ENCODE measurements at places on chromosomes 3 and 15.

DNA sequence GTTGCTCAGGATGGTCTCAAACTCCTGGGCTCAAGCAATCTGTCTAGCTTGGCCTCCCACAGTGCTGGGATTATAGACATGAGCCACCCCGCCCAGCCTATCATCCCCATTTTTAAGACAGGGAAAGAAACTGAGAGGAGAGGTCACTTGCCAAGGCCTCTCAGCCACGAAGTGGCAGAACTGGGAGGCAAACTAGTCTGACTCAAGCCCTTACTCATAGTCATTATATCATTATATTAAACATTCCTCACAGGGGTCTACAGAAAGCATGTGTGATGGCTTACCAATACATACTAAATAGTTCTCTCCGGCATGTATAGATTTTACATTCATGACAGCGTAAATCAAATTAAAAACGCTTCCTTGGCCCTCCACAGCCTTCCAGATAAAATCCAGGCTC is 62.0 kb upstream of the ZBTB38 start:
- no peak for DNase-seq

- DNase-seq = no peak
Observed at GRCh38 chr3:186843039-186843432, 526 bp downstream of the ADIPOQ start.

DNA sequence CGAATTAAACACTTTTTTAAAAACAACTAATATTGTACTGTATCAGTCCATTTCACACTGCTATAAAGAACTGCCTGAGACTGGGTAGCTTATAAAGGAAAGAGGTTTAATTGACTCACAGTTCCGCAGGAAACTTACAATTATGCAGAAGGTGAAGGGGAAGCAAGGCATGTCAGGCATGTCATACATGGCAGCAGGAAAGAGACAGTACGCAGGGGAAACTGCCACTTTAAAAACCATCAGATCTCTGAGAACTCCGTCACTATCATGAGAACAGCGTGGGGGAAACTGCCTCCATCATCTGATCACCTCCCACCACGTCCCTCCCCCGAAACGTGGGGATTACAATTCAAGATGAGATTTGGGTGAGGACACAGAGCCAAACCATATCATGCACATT is 162.8 kb upstream of the TPM1 start:
- DNase-seq = no peak

- DNase-seq = no peak
Observed at GRCh38 chr15:47492195-47492594, 225.1 kb upstream of the SEMA6D start.

GRCh38 chr3:183551930-183552329 is 3.6 kb downstream of the KLHL6 start:
- DNase-seq = no peak

- DNase-seq = no peak
Observed at GRCh38 chr15:63052077-63052841, 9.7 kb downstream of the TPM1 start.

DNA sequence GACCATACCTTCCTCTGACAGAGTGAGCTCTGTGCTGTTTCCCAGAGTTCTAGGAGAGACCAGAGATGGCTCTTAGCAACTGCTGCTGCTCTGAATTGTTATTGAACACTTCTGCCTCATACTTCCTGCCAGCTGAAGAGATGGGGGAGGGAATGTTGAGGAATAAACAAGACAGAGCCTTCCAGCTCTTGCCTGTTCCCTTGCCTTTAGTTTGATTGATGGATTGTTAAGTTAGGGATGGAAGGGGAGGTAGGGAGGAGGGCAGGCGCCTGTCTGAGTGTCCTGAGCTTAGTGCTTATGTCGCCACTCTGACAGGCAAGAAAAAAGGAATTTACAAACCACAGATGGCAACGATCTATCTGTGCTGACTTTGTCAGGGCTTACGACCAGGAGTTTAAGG is 42.8 kb downstream of the ZNF609 start:
- DNase-seq = no peak

GRCh38 chr3:120678331-120678947 is 3.6 kb downstream of the HGD start:
- no peak for DNase-seq

- DNase-seq = no peak
Observed at GRCh38 chr3:104447681-104448080, 919.0 kb upstream of the ALCAM start.

- DNase-seq = no peak
Observed at GRCh38 chr3:184260724-184261269, 556 bp downstream of the CAMK2N2 start.

DNA sequence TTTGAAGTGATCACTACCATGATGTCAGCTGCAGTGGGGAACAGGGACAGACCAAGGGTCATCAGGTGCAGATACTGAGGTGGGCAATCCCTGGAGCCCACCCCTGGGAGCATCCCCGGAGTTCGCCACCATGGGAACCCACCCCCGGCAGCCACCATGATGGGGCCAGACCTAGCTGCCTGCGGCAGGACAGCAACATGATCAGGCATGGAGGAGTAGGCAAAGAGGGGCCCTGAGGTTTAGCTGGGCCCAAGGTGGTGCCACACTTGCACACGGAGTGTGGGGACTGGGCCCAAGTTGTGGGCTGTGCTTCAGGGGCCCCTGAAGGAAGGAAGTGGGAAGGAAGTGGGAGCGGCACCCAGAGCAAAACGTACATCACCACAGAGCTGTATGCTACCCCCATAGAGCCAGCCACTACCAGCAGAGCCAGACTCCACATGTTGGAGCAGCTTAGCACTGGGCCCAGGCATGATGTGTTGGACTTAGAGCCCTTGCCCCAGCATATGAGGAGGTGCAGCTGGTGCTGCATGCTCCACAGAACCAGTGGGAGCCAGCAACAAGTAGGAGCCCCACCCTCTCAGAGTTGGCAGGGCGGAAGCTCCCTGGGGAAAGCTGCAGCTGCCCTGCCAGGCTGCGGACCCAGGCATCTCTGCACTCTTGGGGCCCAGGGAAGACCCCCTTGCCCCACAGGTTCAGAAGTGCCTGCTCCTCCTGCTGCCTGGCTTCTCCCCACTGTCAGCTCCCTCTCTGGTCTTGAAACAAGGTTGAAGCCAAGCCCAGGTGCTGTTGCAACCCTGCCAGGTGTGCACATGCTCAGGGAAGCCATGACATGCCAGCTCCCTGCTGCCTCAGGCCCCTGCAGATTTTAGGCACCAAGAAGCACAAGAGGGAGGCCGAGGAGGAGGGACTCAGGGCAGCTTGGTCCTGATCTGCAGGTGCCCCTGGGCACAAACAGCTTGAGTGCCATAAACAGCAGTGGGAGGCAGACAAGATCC is 515.3 kb downstream of the ZBBX start:
- no peak for DNase-seq

DNA sequence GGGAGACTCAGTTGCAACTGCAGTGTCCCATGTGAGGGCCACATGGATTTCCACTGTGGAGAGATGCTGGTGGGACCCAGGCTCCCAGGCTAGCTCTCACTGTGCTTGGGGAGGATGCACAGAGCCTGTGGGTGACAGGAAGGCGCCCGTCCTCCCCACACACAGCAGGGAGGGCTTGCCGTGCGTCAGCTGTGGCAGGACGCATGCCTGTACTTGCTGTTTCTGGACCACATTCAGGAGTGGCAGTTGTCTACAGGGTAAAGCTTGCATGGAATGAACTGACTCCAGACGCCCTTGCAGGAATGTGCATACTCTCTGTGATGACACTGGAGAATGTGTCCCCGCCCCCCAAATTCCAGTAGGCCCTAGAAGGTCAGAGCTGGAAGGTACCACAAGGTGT is 63.8 kb upstream of the SNRPA1 start:
- peak; percentile 26 for DNase-seq

DNA sequence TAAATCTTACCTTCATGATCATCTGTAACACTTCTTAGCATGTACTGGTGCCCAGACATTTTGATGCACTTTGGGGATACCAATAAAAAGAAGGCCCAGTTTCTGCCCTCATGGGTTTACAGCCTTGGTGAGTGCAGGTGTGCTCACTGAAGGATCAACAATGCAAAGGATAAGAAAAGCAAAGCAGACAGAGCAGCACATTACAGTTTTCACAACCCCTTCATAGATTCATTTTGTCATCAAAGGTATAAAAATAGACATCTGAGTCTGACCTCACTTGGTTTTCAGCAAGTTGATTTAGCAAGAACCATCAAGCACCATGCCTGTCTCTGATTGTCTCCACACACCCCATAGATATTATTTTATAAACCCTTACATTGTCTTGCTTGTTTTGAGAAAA is 77.6 kb downstream of the BFSP2 start:
- DNase-seq = no peak

DNA sequence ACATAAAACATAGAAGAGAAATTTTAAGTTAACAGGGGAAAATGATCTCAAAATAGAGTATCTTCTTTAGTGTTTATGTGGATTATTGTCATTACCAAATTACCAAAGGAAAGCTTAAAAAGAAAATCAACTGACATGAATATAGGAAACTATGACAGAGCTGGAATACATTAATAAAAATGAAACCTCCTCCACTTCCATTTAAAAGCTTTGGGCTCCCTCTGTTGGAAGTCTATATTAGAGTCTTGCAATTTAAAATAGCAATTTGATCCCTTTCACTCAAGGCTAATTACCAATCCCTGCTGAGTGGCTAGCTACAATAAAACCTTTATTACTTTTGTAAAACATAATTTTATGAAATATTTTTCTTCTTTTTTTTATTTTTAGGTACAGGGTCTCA is 61.4 kb upstream of the IMPG2 start:
- no peak for DNase-seq

DNA sequence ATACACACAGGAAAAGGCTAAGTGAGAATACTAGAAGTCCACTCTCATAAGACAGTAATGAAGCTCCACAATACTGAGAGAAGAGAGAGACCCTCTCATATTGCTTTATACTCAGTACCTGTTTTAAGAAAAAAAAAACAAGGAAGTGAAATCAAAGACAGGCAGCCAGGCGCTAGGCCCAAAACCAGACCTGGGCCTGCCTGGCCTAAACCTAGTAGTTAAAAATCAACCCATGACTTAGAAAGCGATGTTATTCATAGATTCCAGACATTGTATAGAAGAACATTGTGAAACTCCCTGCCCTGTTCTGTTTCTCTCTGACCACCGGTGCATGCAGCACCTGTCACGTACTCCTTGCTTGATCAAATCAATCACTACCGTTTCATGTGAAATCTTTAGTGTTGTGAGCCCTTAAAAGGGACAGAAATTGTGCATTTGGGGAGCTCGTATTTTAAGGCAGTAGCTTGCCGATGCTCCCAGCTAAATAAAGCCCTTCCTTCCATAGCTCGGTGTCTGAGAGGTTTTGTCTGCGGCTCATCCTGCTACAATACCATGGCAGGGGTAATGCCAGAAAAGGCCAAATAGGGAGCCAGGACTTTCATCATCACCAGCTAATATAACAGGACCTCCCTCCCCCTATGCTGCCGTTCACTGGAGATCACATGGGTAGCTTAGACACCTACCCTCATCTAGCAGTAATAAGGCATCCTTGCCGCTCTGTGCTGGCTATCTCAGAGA is 1294.1 kb downstream of the NSUN3 start:
- no peak for DNase-seq

- no peak for DNase-seq
Observed at GRCh38 chr3:27160146-27160545, 209.0 kb downstream of the NEK10 start.

GRCh38 chr3:100637197-100637631 is 27.8 kb downstream of the ADGRG7 start:
- no peak for DNase-seq

DNA sequence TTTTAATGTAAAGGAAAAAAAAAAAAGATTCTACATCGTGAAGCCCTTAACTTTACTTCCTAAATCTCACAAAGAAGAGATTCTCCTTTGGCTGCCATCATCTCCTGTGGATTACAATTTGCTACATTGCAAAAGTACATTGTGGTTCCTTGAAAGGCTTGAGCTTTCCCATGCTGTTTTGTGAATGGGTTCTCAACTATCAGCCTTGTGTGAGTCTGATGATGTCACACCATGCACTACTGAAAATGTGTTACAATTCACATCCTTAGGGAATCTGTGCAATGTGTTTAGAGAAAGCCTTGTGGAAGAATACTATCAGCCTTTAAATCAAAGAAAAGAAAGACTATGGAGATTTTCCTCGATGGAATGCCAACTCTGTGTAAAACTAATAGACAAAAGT is 510.0 kb upstream of the ALCAM start:
- no peak for DNase-seq

- peak; percentile 41 for DNase-seq
Observed at GRCh38 chr15:35654332-35654731, 108.4 kb upstream of the DPH6 start.

- DNase-seq = no peak
Observed at GRCh38 chr3:101513419-101513986, 491 bp upstream of the SENP7 start.

- no peak for DNase-seq
Observed at GRCh38 chr3:149678351-149678950, 20.6 kb upstream of the WWTR1 start.

- no peak for DNase-seq
Observed at GRCh38 chr15:31397851-31398661, 71.4 kb downstream of the KLF13 start.

All from HS-27A (cell line).